T-helper 17 cell (primary cell): ENCODE measurements at places on chromosomes 4 and X. TPM values are rescaled to one million over a fixed set of nuclear protein-coding genes. Genes with fewer than 3 reads are reported as not detected.

- no peak overlapping the region for H3K27ac ChIP-seq
- H3K27me3 ChIP-seq = no peaks in the 10 kb centered on the region
- DNase-seq = no peak
- H3K36me3 ChIP-seq = no peaks in the 10 kb centered on the region
These were observed 399.2 kb upstream of the GRID2 start for GRCh38 chr4:91904556-91904955.

Gene CCDC149
- total RNA-seq = 0.75 TPM

Gene TLR1
- 16.6 TPM for total RNA-seq

DNA sequence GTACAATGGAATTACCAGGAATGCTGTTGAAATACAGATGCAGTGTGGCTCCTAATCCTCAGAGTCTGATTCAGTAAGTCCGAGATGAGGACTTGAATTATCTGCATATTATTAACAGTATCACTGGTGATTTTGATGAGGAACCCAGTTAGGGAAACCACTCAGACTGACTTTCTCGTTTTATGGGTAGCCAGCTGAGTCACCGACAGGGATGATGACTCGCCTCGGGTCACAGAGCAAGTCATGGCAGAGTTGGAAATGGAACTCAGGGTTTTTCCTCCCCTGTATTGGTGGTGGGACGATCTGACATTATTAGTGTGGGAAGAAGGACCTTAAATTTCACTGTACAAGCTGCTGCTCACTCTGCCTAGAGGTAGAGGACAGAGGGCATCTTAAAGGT is 51.3 kb downstream of the RTL9 start:
- H3K27ac ChIP-seq = no peak overlapping the region
- H3K4me1 ChIP-seq = peaks cover 5% of the 10 kb centered on the region
- H3K36me3 ChIP-seq = no peaks in the 10 kb centered on the region
- H3K4me3 ChIP-seq = no peak overlapping the region

Gene GAGE2A
- not detected for total RNA-seq

- no peaks in the 10 kb centered on the region for H3K36me3 ChIP-seq
- peak overlapping the region; percentile 93 for H3K27ac ChIP-seq
- no peak for DNase-seq
- H3K27me3 ChIP-seq = no peaks in the 10 kb centered on the region
- peaks cover 28% of the 10 kb centered on the region for H3K4me1 ChIP-seq
These were observed 2.2 kb downstream of the TMEM156 start for GRCh38 chr4:39029752-39030694.
